ENCODE measurements at places on chromosomes 1 and 21.

GRCh38 chr1:84963021-84963420 lies 33.9 kb downstream of the MCOLN2 start:
- DNase-seq = no peak

DNA sequence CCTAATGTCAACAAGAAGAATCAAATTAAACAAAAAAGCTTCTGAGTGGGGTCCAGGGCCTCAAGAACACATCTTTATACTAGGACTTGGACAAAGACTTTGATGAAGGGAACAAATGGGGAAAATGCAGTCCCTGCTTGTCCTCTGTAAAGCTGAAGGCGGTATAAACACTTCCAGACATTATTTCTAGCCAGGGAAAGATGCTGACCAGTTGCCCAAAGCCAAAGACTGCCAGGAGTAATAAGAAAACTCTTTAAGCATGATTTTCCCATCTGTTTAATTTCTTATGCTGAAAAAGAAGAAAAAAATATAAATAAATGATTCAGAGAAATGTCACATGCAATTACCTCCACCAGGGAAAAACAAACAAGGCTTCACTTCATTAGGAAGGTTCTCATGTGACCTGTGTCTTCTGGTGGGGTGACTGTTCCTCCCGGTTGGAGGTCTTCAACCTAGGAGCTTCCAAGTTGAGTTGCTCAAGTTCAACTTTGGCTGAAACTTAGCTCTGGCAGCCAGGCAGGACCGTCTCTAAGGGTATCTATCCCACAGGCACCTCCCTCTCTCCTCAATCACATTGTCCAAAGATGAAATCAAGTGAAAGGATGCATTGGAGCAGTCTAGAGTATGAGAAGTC lies 65.2 kb upstream of the KCNE2 start:
- DNase-seq = no peak

- DNase-seq = no peak
Measured at GRCh38 chr1:108154314-108154713, 45.8 kb downstream of the SLC25A24 start.

GRCh38 chr1:53391296-53391695 lies 63.4 kb upstream of the LRP8 start:
- no peak for DNase-seq

- DNase-seq = no peak
Measured at GRCh38 chr1:58950897-58951296, 167.1 kb upstream of the JUN start.

DNA sequence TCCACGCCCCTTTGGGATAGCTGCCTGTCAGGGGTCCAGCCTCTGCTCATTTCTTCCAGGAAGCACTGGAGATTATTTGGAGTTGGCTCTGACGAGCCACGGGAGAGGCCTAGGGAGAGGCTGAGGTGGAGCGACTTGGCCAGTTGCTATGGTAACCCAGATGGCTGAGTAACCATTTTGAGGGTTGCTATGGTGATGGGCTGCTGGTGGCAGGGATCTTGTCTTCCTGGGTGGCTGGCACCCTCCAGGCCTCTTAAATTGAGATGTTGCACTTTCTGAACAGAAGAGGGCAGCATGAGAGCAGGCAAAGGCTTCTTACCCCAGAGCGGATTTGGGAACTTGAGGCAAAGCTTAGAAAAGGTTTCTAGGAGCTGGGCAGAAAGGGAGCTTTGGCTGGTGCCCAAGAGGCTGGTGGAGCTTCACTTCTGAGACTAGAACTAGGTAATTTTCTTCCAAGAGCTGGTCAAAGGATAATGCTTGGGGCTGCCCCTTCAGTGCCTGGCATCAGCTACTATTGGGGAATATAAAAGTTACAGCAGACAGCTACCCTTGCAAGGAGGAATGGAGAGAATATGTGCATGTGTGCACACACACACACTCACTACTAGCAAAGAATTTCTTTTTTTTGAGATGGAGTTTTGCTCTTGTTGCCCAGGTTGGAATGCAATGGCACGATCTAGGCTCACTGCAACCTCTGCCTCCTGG lies 72.5 kb downstream of the NDUFS5 start:
- DNase-seq = peak; percentile 32

- DNase-seq = no peak
Measured at GRCh38 chr21:39852021-39852721, 15.1 kb upstream of the PCP4 start.

GRCh38 chr1:41493626-41494350 lies 9.3 kb upstream of the EDN2 start:
- no peak for DNase-seq

DNA sequence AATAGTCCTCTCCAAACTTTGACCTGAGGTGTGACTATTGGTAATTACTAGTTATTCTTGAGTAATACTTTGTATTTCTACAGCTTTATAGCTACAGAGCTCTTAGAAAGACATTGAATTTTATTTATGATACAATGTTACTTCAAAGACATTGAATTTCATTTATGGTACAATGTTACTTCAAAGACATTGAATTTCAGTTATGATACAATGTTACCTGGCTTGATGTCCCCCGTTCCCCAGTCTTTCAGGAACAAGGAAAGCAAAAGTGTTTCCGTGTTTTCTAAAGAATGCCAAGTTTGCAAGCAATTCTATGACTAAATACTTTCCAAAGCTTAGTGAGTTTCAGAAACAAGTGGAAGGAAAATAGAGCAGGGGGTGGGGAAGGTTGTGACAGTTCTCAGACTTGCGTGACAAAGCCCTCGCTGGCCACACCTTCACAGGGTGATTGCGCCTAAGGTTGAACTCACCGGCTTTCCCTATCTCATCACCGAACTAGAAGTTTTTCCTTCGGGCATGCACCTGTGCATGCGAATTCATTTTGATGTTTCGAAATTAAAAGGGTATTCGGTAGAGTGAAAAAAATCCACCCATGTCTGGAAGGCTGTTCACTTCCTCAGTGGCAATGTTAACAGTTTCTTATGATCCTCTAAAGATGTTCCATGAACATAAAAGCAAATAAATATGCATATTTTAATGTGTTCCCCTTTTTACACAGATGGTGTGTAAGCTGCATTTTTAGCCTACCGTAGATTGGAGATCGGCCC lies 909 bp upstream of the PAXBP1 start:
- peak; percentile 67 for DNase-seq

DNA sequence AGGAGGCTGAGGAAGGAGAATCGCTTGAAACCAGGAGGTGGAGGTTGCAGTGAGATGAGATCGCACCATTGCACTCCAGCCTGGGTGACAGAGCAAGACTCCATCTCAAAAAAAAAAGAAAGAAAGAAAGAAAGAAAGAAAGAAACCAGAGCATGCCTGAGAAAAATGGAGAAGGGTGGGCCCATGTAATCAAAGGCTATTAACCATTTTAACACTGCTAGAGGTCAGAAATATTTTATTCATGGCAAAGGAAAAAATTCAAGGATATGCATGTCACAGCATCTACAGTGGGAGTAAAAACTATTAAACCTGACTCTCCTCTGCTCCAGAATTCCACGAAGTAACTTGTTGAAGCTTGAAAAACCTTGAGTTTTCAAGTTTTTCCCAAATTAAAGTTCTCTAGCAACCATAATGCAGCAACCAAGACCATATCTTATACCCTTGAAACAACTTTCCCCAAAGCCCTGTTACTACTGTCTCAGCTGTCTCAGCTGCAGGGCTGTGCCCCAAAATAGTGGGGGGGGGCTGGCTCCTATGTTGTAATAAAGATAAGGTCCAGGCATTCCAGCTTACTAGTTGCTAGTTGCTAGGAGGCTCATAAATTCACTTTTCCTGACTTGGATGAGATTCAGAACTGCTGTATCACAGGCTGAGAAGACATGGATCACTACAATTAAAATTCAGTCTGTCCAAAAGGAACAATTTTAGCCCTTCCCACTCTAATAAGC lies 112.9 kb upstream of the SOD1 start:
- DNase-seq = no peak

DNA sequence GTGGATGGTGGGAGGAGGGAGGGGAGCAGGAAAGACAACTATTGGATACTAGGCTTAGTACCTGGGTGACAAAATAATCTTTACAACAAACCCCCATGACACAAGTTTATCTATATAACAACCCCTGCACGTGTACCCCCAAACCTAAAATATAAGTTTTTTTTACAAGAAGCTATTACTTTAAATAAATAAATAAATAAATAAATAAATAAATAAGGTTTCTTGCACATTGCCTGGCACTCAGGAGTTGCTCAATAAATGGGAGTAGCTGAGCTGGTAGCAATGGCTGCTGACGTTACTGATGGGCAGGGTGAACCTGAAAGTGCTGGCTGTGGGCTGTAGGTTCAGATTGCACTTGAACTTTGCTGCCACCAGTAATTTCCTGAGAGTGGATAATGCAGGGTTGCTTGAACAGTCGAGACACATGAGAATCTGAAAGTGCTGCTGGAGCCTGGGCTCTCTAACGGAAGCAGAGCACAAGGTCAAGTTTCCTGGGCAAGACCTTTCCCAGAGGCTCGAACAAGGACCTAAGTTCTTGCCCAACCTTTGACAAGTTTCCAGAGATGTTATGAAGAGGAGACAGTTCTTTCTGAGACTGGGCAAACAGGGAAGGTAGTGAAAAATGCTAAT lies 14.8 kb upstream of the KCNE2 start:
- no peak for DNase-seq

- DNase-seq = no peak
Measured at GRCh38 chr1:154717528-154717924, 109.5 kb upstream of the ADAR start.

DNA sequence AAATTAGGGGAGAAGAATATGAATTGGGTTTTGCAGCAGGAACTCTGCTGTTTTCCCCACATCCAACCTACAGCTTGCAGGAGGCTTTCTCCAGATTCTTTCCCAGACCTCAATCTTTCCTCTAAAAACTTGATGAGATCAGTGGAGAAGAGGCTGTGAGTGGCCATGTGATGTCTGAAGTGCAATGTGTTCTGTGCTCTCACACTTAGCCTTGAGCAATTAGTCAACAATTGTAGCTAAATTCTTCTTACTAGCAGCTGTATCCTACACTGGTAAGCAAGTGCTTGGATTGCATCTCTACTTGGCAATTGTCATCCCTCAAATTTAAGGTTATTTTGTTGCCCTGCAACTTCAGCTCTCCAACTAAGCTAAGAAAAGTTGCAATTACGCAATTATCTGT lies 807.3 kb upstream of the RGS18 start:
- DNase-seq = no peak

DNA sequence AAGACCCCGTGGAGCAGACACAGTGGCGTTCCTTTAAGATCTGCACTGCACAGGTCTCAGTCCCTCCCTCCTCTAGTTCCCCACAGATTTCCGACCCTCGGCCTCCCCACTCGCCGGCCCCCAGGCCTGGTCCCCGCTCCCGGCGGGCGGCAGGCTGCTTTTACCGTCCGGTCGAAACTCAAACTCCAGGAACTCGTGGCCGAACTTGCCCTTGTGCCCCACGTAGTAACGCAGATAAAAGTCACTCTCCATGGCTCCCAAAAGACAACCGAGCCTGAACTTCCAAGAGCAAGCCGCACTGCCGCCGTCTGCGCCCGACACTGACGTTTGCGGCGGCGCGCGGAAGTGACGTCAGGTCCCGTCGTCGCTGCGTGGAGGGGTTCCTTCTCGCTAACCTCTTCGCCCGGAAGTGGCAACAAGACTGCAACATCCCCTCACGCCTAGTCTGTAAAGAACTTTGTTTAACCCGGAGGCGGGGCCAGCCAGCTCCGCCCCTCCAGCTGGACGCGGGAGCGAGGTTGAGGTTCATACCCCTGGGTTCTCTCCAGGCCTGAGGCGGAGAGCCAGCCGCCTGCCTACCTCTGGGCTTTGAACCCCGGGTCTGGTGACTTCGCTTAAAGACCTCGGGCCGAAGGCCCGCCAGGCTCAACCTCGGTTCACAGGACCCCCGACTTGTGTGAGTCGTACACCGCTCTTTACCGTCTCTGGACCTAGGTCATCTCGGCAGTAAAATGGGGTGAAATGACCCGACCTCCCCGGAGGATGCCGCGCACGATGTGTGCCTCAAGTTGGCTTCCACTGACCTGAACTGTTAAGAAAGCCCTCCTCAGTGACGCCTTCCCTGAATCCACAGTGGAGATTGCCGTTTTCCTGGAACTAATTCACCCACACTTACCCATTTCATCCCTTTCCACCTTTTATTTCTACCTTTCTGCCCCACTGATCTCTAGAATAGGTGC lies at the start of gene MAGOH:
MAGOH (minus strand) TSS at position 322 of the 959 bp plus-strand sequence; CDS start at position 252, 70 bp downstream.
- DNase-seq = peak; percentile 96

DNA sequence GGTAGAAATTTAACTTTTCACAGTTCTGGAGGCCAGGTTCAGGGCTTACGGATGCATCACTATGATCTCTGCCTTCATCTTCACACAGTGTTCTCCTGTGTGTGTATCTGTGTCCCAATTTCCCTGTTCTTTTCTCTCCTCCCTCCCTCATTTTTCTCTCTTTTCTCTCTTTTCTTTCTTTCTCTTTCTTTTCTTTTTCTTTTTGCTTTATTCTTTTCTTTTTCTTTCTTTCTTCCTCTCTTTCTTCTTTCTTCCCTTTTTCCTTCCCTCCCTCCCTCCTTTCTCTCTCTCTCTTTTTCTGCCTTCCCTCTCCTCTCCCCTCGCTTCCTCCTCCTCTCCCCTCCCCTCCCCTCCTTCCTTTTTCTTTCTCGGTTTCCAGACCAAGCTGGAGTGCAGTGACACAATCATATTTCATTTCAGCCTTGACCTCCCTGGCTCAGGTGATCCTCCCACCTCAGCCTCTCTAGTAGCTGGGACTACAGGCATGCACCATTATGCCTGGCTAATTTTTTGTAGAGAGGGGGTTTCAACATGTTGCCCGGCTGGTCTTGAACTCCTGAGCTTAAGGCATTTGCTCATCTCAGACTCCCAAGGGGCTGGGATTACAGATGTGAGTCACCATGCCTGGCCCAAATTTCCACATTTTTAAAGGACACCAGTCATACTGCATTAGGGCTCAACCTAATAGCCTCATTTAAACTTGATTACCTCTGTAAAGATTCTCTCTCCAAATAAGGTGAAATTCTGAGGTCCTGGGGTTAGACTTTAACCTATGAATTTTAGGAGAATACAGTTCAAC lies 115.9 kb downstream of the HUNK start:
- no peak for DNase-seq

GRCh38 chr1:226696547-226696946 lies 42.5 kb downstream of the ITPKB start:
- DNase-seq = no peak

GRCh38 chr1:68120136-68120791 lies 69.8 kb upstream of the DIRAS3 start:
- DNase-seq = no peak

DNA sequence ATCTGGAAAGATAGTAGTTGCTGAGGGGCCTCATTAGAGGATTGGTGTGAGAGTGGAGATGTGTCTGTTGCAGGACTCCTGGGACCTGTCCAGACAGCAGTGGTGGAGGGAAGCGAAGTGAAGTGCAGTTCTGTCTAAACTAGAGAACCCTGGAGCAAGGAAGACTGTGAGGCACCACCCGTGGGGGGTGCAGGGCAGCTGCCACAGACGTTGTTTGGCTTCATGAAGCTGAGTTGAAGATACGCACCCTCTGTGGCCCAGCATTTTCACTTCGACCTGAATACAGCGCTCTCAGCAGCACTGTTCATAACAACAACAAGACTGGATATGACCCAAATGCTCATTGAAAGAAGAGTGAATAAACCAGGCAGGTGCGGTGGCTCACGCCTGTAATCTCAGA lies 29.3 kb downstream of the ABCG1 start:
- DNase-seq = no peak
